Nucleus accumbens (tissue), 56 donors: ENCODE measurements at places on chromosomes 7 and 10.

DNA sequence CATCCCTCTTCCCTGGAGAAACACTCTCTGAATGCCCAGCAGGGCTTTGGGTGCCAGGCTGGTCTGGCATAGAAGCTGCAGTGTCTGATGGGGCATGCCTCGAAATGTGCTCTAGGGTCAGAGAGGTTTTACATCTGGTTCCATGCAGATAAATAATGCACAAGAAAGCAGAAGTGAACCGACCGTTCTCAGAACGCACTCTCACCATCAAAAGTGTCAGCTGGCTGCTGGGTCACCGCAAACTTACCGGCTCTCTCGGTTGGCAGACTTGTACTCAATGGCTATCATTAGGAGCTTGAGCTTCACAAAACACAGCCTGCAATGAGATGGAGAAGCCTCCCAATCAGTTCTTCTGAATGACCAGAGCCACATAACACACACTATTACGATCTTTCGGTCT lies 610.0 kb downstream of the KCNMA1 start:
- no peak for DNase-seq

DNA sequence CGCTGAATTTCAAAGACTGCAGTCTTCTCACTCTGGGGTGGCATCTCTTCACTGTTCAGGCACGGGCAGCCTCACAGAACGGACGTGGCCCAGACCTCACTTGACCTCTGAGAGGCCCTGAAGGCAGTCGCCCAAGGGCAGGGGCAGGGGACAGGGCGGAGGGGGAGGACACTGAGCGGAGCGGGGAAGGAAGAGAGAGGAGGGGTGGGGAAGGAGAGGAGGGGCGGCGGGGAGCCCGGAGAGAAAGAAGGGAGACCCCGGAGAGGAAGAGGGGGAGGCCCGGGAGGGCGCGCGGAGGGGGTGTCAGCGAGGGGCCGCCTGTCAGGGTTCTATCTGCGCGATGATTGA lies 58.7 kb upstream of the COMTD1 start:
- no peak for DNase-seq

GRCh38 chr10:63675171-63675570 lies 154.0 kb downstream of the REEP3 start:
- no peak for DNase-seq

- DNase-seq = no peak
These were observed 70.8 kb upstream of the MEOX2 start for GRCh38 chr7:15757041-15758000.

GRCh38 chr7:64320547-64321513 lies 7.1 kb downstream of the ZNF736 start:
- DNase-seq = no peak
